ENCODE measurements at places on chromosomes 16 and 17. TPM values are rescaled to one million over a fixed set of nuclear protein-coding genes. Genes with fewer than 3 reads are reported as not detected.

GRCh38 chr16:50988441-50988840 is 162.6 kb downstream of the SALL1 start:
- H3K27ac ChIP-seq = no peak overlapping the region
- H3K4me1 ChIP-seq = no peaks in the 10 kb centered on the region
- no peak overlapping the region for H3K4me3 ChIP-seq
- no peaks in the 10 kb centered on the region for H3K27me3 ChIP-seq
- H3K36me3 ChIP-seq = no peaks in the 10 kb centered on the region
- no peak for DNase-seq

DNA sequence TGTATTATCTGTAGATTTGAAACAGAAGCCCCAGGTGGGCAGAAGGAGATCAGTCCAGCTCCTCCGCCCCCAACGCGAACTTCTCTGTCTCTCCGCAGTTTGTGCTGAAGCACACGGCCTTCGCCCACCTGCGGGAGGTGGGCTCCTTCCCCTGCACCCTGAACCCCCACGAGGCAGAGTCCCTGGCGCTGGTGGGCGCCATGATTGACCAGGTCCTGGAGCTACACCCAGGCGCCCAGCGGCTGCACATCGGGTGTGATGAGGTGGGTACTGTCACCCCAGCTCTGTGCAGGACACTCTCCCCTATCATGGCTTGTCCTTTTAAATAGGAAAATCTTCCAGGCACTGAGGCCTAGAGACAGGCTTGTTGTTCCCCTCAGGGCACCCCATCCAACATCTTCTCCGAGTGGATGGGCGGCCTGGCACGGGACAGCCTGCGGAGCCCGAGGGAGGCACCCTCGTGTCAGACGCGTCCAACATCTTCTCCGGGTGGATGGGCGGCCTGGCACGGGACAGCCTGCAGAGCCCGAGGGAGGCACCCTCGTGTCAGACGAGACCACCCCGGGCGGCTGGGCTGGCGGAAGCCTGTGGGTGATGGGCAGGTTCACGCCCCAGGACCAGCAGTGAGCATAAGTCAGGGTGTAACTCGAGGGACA is 15.3 kb upstream of the OGFOD3 start:
- H3K4me1 ChIP-seq = no peaks in the 10 kb centered on the region
- no peak for DNase-seq
- no peak overlapping the region for H3K4me3 ChIP-seq
- H3K36me3 ChIP-seq = no peaks in the 10 kb centered on the region

GRCh38 chr17:78789149-78789662 is 7.1 kb upstream of the CYTH1 start:
- no peaks in the 10 kb centered on the region for H3K4me1 ChIP-seq
- no peak for DNase-seq
- H3K36me3 ChIP-seq = no peaks in the 10 kb centered on the region
- H3K27me3 ChIP-seq = no peaks in the 10 kb centered on the region
- no peak overlapping the region for H3K27ac ChIP-seq

The TEKT1 gene
- not detected for total RNA-seq

- H3K4me3 ChIP-seq = no peak overlapping the region
- peak overlapping the region; percentile 79 for H3K27ac ChIP-seq
- H3K4me1 ChIP-seq = peaks cover 13% of the 10 kb centered on the region
- H3K36me3 ChIP-seq = no peaks in the 10 kb centered on the region
- H3K27me3 ChIP-seq = no peaks in the 10 kb centered on the region
These were observed 354 bp upstream of the ESRP2 start for GRCh38 chr16:68236137-68236825.

DNA sequence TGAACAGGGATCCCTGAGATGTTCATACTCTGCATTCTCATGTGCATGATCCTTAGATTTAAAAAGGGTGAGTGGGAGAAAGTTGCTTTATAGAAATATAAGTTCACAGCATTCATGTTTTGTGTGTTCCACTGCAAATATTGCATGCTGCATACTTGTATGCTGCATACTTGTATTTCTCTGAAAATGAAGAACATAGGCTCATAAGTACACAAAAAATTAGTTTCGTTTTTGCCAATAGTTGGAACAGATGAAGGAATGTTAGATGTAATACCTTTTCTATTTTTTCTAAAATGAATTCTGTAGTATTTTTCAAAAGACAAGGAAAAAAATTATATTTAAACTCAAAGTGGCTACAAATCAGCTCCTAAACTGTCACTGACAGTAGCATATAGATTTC is 79.0 kb downstream of the NFAT5 start:
- no peak overlapping the region for H3K4me3 ChIP-seq
- no peaks in the 10 kb centered on the region for H3K36me3 ChIP-seq
- no peak for DNase-seq
- H3K27me3 ChIP-seq = no peaks in the 10 kb centered on the region
- no peaks in the 10 kb centered on the region for H3K4me1 ChIP-seq

DNA sequence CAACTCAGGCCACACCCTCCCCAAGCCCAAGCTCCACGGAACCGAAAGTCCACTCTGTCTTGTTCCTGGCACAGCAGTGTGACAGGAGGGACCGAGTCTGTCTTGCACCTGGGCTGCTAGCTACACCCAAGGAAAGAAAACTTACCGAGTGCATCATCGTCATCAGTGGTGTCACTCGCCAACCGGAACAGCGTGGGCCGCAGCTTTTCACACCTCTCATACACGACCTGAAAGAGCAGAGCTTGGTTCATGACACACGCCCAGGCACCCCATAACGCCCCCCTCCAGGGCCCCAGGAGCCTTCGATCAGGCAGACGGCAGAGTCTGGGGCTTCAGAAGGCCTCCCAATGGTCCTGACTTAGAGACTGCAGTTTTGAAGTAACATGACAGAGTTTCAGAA is 27.5 kb downstream of the GGA2 start:
- DNase-seq = no peak
- H3K27ac ChIP-seq = no peak overlapping the region
- no peaks in the 10 kb centered on the region for H3K36me3 ChIP-seq
- no peak overlapping the region for H3K4me3 ChIP-seq
- no peaks in the 10 kb centered on the region for H3K27me3 ChIP-seq
- no peaks in the 10 kb centered on the region for H3K4me1 ChIP-seq

The SMARCD2 gene
- total RNA-seq = 94.7 TPM

GRCh38 chr16:180681-181564 is 664 bp downstream of the HBQ1 start:
- no peaks in the 10 kb centered on the region for H3K4me1 ChIP-seq
- peak overlapping the region; percentile 12 for H3K4me3 ChIP-seq
- no peaks in the 10 kb centered on the region for H3K36me3 ChIP-seq

GRCh38 chr16:3837851-3838586 is 42.5 kb downstream of the CREBBP start:
- no peak overlapping the region for H3K4me3 ChIP-seq
- no peaks in the 10 kb centered on the region for H3K27me3 ChIP-seq
- H3K4me1 ChIP-seq = peaks cover 12% of the 10 kb centered on the region
- H3K27ac ChIP-seq = no peak overlapping the region
- H3K36me3 ChIP-seq = no peaks in the 10 kb centered on the region

The ITPRIPL2 gene
- 74.1 TPM for total RNA-seq

DNA sequence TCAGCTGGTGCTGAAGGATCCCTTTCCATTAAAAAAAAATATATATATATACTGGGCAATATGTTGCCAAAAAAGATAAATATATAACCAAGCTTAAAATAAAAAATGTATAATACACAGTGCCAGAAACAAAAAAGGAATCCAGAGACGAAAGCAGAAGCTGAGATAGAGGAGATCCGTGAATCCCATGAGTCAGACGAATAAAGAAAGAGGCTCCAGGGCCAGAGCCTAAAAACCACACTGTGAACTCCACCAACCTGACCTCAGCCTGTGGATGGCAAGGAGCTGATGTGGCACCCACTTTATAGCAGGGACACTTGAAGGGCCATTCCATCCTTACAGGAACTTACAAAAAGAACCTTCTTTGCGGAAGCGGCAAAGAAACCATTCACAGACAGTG is 34.8 kb downstream of the PITPNM3 start:
- no peak for DNase-seq
- H3K36me3 ChIP-seq = no peaks in the 10 kb centered on the region
- H3K4me1 ChIP-seq = no peaks in the 10 kb centered on the region
- H3K27me3 ChIP-seq = no peaks in the 10 kb centered on the region
- H3K4me3 ChIP-seq = no peak overlapping the region
- no peak overlapping the region for H3K27ac ChIP-seq

GRCh38 chr16:81148277-81148676 is 52.1 kb upstream of the GCSH start:
- no peaks in the 10 kb centered on the region for H3K4me1 ChIP-seq
- no peak for DNase-seq
- no peaks in the 10 kb centered on the region for H3K36me3 ChIP-seq
- H3K27me3 ChIP-seq = no peaks in the 10 kb centered on the region

The PKMYT1 gene
- not detected for total RNA-seq

The ARHGAP23 gene
- total RNA-seq = 2.6 TPM

The SMIM5 gene
- total RNA-seq = not detected

DNA sequence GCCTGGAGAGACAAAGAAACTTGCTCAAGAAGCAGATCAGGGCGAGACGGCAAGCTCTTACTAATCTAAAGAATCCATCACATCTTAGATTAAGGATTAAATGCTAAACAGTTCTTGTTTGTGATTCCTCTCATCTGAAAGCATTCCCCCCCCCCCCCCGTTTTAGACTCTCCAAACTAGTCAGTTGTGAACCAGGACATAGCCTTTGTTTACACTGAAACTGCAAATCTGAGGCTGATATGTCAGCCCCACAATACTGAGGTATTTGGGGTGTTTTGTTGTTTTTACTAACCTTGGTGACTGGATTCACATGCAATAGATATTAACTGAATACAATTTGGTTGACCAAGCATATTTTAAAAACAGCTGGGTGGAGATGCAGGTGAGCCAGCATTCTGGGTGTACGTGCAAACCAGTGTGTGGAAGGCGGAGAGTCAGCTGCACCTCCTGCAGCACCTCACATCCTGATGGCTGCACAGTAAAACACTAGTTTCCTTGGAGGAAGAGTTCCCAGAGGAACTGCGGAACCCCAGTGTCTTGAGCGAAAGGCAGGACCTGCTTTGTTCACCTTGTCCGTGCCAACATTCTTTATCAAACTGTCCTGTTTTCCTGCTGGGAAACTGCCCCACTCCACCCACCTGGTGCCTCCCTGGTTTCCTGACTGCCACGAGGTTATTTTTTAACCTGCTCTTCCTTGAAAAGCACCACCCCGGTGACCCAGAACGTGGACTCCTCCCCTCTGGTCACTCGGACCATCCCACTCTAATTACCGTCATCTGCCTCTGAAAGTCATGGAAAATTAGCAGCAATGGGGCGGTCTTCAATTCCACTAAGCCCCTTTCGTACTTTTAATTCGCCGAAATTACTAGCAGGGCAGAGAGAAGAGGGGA is 1.2 kb upstream of the YPEL2 start:
- no peaks in the 10 kb centered on the region for H3K36me3 ChIP-seq
- peak; percentile 59 for DNase-seq
- no peaks in the 10 kb centered on the region for H3K27me3 ChIP-seq
- H3K27ac ChIP-seq = peak overlapping the region; percentile 95
- H3K4me1 ChIP-seq = peaks cover 5% of the 10 kb centered on the region

DNA sequence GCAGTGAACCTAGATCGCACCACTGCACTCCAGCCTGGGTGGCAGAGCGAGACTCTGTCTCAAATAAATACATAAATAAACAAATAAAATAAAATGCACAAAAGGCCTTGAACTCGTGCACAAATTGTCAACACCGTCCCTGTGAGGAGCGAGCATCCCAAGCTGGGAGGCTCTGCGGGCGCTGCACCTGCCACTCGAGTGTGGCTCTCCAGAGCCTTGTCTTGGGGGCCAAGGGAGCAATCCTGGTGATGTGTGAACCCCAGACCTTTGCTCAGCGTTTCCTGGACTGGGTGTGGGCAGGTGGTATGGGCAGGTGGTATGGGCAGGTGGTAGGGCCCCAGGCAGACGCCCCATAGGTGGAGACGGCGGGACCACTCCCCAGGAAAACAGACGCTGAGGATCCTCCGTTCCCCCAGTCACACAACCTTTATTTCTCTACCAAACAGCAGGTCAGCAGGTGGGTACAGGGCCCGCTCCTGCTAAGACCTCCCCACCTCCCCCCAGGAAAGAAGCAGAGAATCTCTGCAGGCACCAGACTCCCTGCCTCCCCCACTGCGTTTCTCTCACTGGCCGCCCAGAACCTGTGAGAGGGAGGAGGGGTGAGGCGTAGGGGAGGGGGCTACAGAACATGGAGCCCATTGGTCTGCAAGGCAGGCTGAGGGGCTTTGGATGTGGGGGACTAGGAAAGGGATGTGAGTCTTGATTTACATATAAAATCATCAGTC is 7.4 kb upstream of the P2RX1 start:
- no peaks in the 10 kb centered on the region for H3K4me1 ChIP-seq
- no peak for DNase-seq
- H3K4me3 ChIP-seq = no peak overlapping the region
- H3K27ac ChIP-seq = no peak overlapping the region

GRCh38 chr16:72963533-72964315 is 84.2 kb downstream of the ZFHX3 start:
- H3K4me1 ChIP-seq = no peaks in the 10 kb centered on the region
- H3K4me3 ChIP-seq = no peak overlapping the region
- H3K36me3 ChIP-seq = no peaks in the 10 kb centered on the region
- DNase-seq = no peak

The STAT5B gene
- total RNA-seq = 133 TPM

DNA sequence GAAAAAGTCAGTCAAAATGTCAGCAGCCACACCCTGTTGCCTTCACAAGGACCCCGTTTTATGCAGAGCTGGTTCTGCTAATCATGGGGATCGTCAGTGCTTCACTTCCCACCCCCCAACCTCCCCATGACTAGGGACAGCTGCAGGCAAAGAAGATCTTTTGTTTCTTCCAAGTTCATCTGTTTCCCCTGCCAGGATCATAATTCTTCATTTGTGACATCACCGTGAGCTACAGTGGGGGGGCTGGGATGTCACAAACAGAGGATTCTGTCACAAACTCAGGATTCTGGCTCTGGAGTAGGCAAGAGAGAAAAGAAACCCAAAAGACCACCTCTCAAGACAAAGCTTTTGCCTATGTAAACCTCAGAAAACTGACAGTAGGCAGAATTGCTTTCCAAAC is 24.7 kb downstream of the DNAJC7 start:
- H3K27me3 ChIP-seq = no peaks in the 10 kb centered on the region
- H3K36me3 ChIP-seq = no peaks in the 10 kb centered on the region
- DNase-seq = no peak
- no peaks in the 10 kb centered on the region for H3K4me1 ChIP-seq

DNA sequence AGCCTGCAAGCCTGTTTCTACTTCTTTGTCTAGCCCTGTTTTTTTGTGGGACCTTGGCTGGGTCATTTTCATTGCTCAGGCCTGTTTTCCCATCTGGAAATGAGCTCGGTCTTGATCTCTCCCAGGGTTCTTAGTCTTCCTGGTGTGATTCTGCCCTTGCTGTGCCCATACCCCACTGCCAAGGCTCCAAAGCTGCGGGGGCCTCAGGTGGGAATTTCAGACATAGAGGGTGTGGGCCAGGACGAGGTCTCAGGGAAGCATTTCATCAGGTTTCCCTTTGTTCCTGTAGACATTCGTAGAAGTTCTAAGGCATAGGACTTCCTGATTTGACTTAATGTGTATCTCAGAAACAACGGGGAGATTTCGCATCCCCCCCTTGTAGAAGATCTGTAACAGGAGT is 5.8 kb downstream of the MPRIP start:
- peaks cover 34% of the 10 kb centered on the region for H3K4me1 ChIP-seq
- peak overlapping the region; percentile 77 for H3K27ac ChIP-seq
- no peaks in the 10 kb centered on the region for H3K27me3 ChIP-seq
- H3K36me3 ChIP-seq = no peaks in the 10 kb centered on the region
- no peak overlapping the region for H3K4me3 ChIP-seq

The CD300E gene
- 0.88 TPM for total RNA-seq

- no peak overlapping the region for H3K4me3 ChIP-seq
- no peak for DNase-seq
- no peaks in the 10 kb centered on the region for H3K36me3 ChIP-seq
- H3K27me3 ChIP-seq = no peaks in the 10 kb centered on the region
- no peak overlapping the region for H3K27ac ChIP-seq
These were observed 218.7 kb upstream of the AXIN2 start for GRCh38 chr17:65780111-65780510.

Measured in uterus (tissue), 4 donors.